ENCODE measurements at places on chromosomes 7 and 10. TPM values are rescaled to one million over a fixed set of nuclear protein-coding genes. Genes with fewer than 3 reads are reported as not detected.

- DNase-seq, result no peak
Observed at GRCh38 chr7:121440857-121441503, 44.9 kb upstream of the FAM3C start.

- DNase-seq, result no peak
Observed at GRCh38 chr10:124465777-124466488, 4.3 kb downstream of the LHPP start.

The LIPK gene
- not detected for total RNA-seq

- DNase-seq, result no peak
Observed at GRCh38 chr7:85290269-85290668, 103.4 kb upstream of the SEMA3D start.

The ALOX5 gene
- 0.82 TPM for total RNA-seq

DNA sequence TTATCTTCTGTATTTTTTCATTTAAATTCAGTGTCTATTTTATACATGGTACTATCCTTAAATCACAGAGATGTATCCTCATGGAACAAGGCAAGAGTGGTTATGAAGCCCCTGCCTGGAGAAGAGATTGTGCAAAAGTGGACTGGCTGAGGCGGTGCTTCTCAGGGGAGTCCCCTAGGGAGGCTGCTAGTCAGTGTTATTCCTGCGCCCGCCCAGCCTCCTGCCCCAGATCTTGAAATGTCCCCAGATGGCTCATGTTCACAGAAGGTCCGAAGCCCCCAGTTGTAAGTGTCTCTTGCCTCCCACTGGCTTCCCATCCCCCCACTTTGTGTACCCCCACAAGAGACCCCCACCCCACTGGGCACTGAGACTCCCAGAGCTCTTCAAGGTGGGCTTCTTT lies 366.9 kb downstream of the TNS3 start:
- no peak for DNase-seq

The DOCK4 gene
- 10.8 TPM for total RNA-seq

DNA sequence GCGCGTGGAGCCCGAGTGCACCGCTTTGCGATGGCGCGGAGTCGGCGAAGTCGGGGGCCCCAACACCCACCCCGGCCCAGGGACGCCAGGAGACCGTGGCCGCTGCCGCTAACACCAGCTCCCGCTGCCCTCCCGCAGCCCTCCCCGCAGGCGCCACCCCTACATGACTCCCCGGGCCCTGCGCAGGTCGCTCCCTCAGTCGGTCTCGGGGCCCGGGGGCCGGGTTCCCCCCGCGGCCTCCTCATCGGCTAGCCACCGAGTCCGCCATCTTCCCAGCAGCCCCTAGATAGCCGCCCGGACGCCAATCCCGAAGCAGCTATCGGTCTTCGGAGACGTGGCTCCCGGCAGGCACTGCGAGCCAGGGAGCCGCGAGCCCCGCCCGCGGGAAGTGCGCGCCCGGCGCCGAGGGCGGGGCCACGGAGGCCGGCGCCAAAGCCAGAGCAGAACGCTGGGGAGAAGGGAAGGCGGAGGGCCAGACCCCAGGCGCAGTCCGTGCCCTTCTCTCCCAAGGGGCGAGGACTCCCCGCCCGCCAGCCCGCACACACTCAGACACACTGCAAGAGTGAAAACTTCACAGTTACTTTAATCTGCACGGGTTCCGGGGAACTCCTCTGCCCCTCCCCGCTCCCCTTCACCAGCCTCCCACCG lies at the start of gene FASTK:
Gene FASTK, minus strand, starts transcription at position 288 of the 648 bp plus-strand sequence. Its CDS starts 43 bp downstream, at position 245.
- DNase-seq, result no peak

DNA sequence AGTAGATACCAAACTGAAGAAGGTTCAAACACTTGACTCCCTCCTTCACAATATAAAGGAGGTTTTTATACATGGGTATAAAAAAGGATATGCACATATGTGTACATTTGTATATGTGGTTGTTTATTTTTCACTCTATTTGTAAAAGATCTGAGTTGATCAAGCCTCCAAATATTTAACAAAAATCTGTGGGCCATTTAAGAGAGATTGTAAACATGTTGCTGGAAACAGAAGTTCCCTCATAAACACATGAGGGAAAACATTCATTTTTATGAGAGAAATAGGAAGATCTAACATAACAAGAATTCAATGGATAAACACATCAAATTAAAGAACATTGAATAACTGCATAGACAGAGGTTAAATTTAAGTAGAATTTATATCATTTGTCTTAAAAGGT lies 81.7 kb downstream of the COL28A1 start:
- no peak for DNase-seq

GRCh38 chr7:74183653-74184450 lies 9.7 kb downstream of the EIF4H start:
- DNase-seq, result no peak

- DNase-seq, result no peak
Observed at GRCh38 chr10:51860257-51860656, 160.9 kb upstream of the CSTF2T start.

DNA sequence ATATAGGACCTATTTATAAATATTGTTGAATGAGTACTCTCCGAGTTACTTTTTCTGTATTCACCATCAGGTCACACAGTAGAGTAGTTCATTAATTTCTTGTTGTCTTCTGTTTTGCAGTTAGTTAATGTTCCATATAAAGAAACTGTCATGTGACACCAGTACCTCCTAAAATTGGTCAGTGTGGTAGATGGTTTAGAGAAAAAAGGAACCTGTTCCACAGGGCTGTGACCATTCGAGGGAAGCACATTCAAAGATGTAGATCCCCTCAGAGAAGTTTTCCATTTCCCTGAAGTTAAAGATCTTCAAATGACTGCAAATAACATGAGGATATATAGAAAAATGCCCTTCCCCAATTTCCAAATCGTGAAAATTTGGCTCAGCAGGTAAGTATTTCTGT lies 45.7 kb downstream of the PRPF18 start:
- no peak for DNase-seq

DNA sequence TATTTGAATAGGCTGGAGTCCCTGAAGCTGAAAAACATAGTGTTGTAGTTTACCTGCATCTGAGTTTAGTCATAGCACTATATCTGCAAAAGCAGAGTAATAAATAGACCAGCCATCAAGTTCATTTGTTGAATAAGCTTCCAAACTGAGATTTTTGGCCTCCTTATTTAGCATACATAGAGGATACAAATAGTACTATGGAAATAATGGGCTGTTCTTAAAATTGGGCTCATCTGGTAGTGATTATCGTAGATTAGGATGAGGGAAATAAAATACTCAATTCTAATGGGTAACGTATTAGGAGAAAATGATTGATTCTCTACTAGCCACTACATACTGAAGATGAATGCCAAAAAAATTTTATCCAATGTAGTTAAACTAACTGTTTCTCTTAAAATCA lies 41.4 kb upstream of the TMEM196 start:
- DNase-seq, result no peak

GRCh38 chr10:70967591-70968587 lies 79.5 kb upstream of the PCBD1 start:
- no peak for DNase-seq

- no peak for DNase-seq
Observed at GRCh38 chr7:99325001-99325493, 651 bp upstream of the ARPC1A start.

DNA sequence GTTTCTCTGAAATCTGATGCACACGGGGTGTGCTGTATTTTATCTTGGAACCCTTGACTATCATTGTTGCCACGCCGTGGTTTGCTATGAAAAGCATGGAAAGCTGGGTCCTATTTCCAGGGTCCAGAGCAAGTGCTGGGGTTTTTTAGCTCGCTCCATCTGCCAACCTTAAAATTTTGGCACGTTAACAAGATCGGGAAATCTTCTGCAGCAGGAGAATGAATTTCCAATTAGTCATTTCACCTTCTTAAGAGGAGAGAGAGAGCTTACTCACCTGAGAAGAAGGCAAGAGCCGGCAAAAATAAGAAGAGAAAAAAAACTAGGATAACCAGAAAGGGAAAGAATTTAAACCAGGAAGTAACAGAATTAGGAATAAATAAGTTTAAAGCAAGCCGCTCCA lies 223.6 kb upstream of the CELF2 start:
- no peak for DNase-seq

The ZNF735 gene
- not detected for total RNA-seq

DNA sequence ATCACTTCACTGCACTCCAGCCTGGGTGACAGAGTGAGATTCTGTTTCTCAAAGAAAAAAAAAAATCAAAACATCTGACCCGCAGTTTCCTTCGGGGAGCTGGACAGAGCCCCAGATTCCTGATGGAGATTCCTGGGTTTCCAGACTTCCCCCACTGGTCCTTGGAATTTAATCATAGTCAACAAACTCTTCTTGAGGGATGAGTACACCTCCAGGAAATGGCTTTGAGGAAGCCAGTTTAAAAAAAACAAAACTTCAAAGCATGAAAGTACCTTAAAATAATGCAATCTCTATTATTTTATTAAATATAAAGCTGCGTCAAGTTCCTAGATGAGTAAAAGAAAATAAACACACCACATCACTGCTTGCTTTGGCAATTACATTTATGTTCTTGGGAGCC lies 1.2 kb upstream of the MAD1L1 start:
- no peak for DNase-seq

- no peak for DNase-seq
Observed at GRCh38 chr7:144821067-144821466, 14.8 kb downstream of the TPK1 start.

The FAM237B gene
- total RNA-seq, result not detected

The UNCX gene
- total RNA-seq, result not detected

GRCh38 chr7:69956541-69956940 lies 358.3 kb downstream of the AUTS2 start:
- no peak for DNase-seq

- DNase-seq, result no peak
Observed at GRCh38 chr7:68853254-68853653, 745.0 kb upstream of the AUTS2 start.

- DNase-seq, result peak; percentile 64
Observed at GRCh38 chr7:149742075-149742701, 31.2 kb downstream of the ZNF467 start.

DNA sequence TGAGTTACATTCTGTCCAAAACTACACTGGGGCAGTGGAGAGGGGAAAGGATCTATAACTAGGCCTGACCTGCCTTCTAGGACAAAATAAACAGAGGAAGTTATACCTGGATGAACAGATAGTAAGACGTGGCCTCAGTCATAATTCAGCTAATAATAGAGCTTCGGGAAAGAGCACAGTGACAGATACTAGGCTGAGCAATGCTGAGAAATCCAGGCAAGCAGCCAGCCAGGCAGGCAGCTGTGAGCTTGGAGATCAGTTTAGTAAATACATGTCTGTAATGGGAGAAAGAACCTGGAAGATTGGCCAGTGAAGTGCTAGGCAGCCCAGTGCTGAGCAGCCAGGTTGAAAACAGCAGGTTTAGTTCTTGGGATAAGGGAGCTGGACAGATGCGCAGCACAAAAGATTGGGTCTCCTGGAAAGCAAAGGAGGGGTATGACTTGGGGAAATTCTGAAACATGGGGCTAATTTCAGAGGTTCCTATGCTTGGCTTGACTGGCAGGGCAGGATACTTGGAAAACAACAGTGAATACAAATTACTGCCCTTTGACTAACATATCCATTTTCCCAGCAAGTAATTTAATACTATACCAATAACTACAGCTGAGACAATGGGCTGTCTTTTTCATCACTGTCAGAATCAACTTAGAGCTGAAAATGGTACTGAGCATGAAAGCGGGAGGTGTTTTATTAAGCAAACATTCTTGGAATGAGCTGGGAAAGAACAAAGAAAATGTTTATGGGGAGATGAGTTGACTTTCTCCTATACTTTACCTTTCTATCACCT lies 140.8 kb downstream of the DGKB start:
- no peak for DNase-seq

The TUBB8 gene
- 0.08 TPM for total RNA-seq

- DNase-seq, result no peak
Observed at GRCh38 chr7:2173189-2173827, 59.4 kb downstream of the MAD1L1 start.

DNA sequence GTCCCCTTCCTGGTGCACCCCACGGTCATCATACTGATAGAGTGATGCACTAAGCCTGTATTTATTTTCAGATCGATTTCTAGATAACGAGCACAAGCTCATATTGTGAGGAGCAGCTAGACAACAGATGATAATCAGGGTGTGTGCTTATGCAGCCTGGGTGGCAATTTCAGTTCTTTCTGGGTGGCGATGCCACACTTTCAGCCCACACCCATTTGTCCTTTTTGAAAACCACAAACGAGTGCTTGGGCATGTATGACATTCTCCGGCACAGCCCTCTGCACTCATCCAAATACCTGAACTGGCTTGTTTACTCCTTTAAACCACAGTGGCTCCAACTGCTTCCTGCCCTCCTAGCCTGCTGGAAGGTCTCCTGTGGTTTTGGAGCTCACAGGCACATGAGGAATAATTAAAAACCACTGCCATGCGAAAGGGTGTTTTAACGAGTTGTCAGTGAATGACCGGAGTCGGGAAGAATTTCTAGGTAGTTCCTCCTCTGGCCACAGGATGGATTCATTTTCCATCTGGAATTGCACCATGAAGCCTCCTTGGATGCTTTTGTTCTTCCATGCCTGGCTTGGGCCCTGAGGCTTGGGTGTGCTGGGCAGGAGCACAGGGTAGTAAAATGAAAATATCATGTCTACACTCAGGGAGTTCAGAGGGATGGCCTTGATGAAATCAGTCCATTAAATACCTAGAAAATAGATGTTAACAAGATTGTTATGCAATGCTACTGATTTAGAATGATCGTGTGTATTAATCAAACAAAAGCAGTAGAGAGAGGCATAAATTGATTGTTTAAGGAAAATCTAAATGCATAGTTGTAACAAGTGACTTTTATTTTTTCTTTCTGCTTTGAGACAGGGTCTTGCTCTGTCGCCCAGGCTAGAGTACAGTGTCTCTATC lies 52.4 kb upstream of the ITGB1 start:
- peak; percentile 86 for DNase-seq

DNA sequence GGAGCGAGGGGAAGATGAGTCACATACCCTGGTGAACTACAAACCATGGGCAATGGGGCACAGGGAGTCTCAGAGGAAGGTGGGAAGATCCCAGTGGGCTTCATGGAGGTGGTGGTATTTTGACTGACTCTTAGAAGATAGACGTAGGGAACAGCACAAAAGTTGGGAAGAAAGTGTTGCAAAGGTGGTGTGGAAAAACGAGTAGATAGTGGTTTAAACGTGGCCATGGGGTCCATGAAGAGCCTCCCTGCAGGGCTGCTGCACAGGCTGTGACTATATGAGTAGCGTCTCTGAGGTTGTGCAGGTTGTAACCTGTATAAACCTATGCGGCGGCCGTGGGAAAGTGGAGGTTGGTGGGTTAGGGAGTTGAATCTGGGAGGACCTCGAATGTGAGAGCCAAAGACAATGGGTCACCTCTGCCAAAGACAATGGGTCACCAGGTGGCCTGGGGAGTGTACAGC lies 13.8 kb downstream of the LZTS2 start:
- no peak for DNase-seq

- DNase-seq, result no peak
Observed at GRCh38 chr7:131110297-131111080, 217.2 kb upstream of the MKLN1 start.

- DNase-seq, result no peak
Observed at GRCh38 chr7:158759245-158759614, 54.6 kb upstream of the NCAPG2 start.

The SPDYE8 gene
- total RNA-seq, result not detected

All from Panc1 (cell line).